GM19239 (cell line): ENCODE measurements at places on chromosomes 12 and 14.
A peak's percentile ranks its signal among the peaks of the same experiment; 100 is the strongest.

- no peak for DNase-seq
These were observed 472.1 kb upstream of the RGS6 start for GRCh38 chr14:71460091-71460490.

- no peak for DNase-seq
These were observed 7.9 kb downstream of the GSC start for GRCh38 chr14:94761997-94762377.

DNA sequence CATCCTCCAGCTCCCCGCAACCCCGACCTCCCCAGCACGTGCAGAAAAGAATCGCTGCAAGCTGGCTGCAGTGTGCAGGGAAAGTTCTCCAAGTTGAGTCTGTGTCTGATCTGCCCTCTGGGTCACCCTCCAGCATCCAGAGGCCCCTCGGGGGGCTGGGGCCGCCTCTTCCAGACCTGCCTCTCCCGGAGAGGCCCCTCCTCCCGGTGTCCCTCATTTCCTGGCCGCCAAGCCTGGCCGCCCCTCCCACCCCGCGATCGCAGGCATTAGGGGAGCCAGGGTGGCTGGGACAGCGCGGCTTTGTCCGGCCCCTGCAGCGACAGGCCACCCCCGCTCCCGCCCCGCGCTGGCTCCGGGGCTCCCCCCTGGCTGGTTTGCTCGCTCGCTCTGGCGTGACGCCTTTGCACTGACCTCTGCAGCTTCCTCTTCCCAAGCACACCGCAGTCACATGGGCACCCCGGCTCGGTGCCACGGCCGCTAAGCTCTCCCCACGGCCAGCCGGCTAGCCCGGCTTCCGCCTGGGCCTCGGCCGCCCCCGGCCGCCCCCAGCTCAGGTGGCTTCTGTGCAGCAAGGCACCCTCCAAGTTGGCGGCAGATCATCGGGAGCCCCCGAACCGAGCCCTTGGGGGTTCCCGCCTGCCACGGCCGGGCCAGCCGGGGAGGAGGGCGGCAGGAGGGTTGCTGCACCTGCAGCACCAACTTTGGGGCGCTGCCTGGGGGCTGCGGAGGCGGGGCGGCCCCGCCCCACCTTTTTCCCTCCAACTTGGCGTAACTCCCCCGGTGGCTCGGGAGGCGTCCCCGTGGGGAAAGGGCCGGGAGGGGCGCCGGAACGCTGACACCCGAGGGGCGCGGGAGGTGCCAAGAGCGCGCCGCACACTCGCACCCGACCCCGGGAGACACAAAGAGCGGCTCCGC is 43.7 kb downstream of the KDM2B start:
- DNase-seq, result peak; percentile 95

GRCh38 chr14:25118671-25119070 is 68.7 kb upstream of the STXBP6 start:
- no peak for DNase-seq

DNA sequence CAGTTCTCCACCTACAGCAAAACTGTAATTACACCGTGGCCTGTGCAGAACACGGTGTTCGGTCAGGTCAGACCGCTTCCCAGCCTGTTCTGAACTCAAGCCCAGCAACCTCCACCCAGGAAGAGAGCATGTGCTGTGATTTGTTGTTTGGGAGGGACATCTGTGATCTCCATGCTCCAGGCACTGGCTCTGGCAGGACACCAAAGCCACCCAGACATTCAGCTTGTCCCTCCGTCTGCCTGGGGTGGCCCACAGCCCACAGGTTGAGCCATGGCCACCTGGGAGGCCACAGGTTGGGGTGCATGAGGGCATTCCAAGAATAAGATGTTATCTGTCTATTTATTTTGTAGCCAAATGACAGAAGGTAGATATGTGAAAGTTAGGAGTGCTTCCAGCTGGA is 1091.1 kb downstream of the VRK1 start:
- no peak for DNase-seq

GRCh38 chr12:93679308-93679925 is 2.2 kb downstream of the CRADD start:
- no peak for DNase-seq

- no peak for DNase-seq
These were observed 128.8 kb downstream of the NDUFA12 start for GRCh38 chr12:94874518-94875302.

DNA sequence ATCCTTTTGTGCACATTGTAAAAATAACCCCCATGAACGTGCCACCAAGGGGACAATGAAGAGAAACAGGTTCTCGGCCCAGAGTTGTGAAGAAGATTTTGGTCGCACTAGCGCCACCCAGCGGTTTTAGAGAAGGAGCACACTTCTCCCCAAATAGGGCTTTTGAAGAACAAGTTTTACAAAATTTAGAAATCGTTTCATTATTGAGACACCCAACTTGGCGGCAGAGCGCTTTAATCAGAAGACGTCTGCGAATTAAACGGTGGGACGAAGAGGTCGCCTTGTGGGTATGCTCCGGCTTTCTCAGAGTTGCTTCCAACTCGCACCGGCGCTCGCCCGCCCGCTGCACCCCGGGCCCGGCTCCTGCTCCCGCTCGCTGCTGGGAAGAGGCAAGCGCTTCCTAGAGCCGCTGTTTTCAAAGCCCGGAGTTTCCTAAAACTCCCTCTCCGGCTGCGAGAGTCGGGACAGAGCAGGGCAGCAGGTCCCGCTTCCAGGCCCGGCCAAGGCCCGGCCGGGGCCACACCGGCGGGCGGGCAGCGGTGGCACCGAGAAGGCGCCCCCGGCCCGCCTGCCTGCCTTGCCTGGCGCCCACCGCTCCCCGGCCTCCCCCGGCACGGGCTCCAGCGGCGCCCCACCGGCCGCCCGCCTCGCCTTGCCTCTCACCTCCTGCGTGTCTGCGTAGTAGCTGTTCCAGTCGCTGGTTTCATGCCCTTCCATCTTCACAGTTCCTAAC is 645 bp downstream of the FOXA1 start:
- no peak for DNase-seq

GRCh38 chr14:100532906-100533655 is 54.1 kb downstream of the BEGAIN start:
- no peak for DNase-seq
